ENCODE measurements at places on chromosomes 12 and 14. TPM values are rescaled to one million over a fixed set of nuclear protein-coding genes. Genes with fewer than 3 reads are reported as not detected.

Gene AKAP5
- total RNA-seq, result 0.68 TPM

Gene ABCD2
- total RNA-seq, result not detected

Gene SYCP3
- not detected for total RNA-seq

Gene LMNTD1
- total RNA-seq, result not detected

Gene YAF2
- 21.3 TPM for total RNA-seq

Gene ZDHHC22
- total RNA-seq, result 0.20 TPM

Gene OASL
- 4.1 TPM for total RNA-seq

Gene INHBE
- not detected for total RNA-seq

Gene ST8SIA1
- not detected for total RNA-seq

Gene CYP27B1
- 0.86 TPM for total RNA-seq

Gene FCF1
- total RNA-seq, result 50.3 TPM

Gene TC2N
- total RNA-seq, result 0.54 TPM

Gene TMEM260
- total RNA-seq, result 5.8 TPM

Gene STON2
- total RNA-seq, result 0.93 TPM

Gene TAS2R14
- total RNA-seq, result 0.77 TPM

Gene TMEM253
- 0.66 TPM for total RNA-seq

Gene LRP1-AS
- not detected for total RNA-seq

Gene EVL
- total RNA-seq, result 26.9 TPM

Gene E2F7
- 8.2 TPM for total RNA-seq

Gene VIPAS39
- 14.0 TPM for total RNA-seq

Gene L3HYPDH
- 37.3 TPM for total RNA-seq

Gene CLEC2B
- total RNA-seq, result 1.5 TPM

Gene FGD6
- 11.0 TPM for total RNA-seq

Gene MFAP5
- not detected for total RNA-seq

Data from A549 treated with ZK216348 at 1 μM for 4 hours (cell line).